NCI-H2081 treated with DMSO at 0.1 percent for 48 hours (cell line): ENCODE measurements at places on chromosomes 7 and 10.

- DNase-seq: no peak
Measured at GRCh38 chr10:33040436-33040835, 82.4 kb upstream of the ITGB1 start.

- DNase-seq: no peak
Measured at GRCh38 chr10:1643161-1643907, 94.0 kb downstream of the ADARB2 start.

GRCh38 chr10:91247360-91248111 is 27.1 kb downstream of the PCGF5 start:
- no peak for DNase-seq

GRCh38 chr10:131047501-131047900 is 264.0 kb downstream of the TCERG1L start:
- no peak for DNase-seq

GRCh38 chr7:6234384-6234783 is 38.0 kb downstream of the CYTH3 start:
- no peak for DNase-seq

GRCh38 chr7:2083362-2083761 is 149.4 kb downstream of the MAD1L1 start:
- DNase-seq: no peak

DNA sequence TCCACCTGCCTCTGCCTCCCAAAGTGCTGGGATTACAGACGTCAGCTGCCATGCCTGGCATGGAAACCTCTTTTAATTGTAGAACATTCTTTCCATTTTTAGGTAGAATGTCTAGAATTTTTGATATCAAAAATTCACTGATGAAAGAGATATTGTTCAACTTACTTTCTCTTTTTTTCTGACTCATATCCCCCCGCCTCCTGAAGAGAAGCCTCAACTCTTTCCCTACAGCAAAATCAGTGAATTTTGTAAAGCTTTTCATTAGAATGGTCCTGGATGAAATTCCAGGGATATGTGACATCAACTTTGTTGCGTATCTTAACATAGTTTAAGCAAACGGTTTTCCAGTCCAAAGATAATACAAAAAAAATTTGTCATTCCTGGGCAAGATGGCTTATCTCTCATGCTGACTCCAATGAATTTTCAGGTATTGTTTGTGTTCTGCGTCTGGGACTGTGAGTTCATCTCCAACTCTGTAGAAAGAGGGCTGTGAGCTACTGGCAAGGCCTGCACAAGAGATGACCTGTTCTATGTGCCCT is 256.8 kb downstream of the BMPER start:
- DNase-seq: no peak

GRCh38 chr10:116169782-116170445 is 103.1 kb downstream of the GFRA1 start:
- no peak for DNase-seq

GRCh38 chr10:30534465-30535144 is 94.9 kb downstream of the LYZL2 start:
- DNase-seq: no peak

GRCh38 chr7:32200646-32201045 is 130.4 kb upstream of the PDE1C start:
- DNase-seq: no peak

DNA sequence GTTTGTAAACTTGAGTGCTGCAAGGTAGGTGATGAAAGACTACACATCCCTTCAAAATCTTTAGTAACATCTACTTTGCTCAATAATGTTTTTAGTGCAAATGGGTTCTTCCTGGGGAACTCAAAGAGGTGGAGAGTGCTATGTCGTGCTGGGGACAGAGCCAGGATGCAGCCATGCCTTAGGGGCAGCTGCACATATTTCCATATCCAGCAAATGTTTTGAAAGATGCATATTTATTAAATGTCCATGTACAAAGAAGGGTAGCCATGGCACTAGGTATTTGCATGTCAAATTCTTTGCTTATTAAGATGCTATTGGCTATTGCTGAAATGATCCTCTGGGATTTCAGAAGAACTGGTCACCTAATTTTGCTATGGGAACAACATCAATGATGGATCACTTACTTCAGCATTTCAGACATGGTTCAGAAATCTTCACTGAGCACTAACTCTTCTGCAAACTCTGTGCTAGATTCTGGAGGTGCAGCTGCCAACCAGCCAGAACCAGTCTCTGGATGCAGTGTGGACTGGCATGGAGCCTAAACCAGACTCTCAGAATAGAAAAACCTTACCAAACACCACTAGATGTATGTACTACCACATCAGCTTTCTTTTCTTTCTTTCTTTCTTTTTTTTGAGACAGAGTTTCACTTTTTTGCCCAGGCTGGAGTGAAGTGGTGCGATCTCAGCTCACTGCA is 31.7 kb upstream of the DNMBP start:
- DNase-seq: no peak

DNA sequence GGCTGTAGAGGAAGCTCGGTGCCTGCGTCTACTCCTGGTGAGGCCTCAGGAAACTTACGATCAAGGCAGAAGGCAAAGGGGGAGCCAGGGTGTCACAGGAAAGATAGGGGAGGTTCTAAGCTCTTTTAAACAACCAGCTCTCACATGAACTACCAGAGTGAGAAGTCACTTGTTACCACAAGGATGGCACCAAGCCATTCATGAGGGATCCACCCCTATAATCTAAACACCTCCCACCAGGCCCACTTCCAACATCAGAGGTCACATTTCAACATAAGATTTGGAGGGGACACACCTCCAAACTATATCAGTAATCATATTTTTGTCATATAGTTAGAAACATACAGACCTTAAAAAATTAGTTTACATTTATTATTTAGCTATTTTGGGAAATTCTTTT is 9.4 kb downstream of the NOC3L start:
- no peak for DNase-seq

GRCh38 chr10:129863201-129863663 is 100.8 kb downstream of the EBF3 start:
- DNase-seq: no peak

DNA sequence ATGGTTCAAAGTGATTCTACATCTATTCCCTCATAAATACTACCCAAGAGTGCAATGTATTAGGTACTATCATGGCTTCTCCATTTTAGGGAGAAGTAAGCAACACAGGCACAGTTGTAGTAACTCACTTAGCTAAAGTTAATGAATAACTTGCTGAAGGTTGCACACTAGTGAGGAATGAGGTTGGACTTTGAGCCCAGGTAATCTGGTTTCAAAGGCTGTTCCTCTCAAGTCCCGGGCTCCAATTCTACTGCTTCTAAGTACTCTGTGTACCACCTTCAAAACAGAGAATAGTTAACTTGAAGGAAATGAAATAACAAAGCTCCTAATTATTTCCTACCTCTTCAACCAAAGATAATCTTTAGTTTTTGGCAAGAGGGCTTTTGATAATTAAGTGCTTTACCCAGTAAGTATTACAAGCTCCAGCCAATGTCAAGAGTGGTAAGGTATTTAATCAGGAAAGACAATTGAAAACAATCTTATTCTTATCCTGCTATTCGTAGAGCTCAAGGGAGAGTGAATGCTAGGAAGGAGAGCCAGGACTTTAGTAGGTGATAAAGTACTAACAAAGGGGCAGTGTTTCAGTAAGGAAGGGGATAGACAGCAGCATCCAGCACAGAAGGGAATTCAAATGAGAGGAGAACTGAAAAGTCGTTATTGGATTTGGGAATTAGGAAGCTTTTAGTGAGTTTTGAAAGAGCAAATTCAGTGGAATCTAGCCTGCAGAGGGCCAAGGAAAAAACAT is 158.2 kb upstream of the PTPRZ1 start:
- DNase-seq: no peak

- DNase-seq: no peak
Measured at GRCh38 chr10:51804866-51805265, 105.5 kb upstream of the CSTF2T start.

GRCh38 chr10:73859784-73860491 is 14.4 kb downstream of the CAMK2G start:
- no peak for DNase-seq

DNA sequence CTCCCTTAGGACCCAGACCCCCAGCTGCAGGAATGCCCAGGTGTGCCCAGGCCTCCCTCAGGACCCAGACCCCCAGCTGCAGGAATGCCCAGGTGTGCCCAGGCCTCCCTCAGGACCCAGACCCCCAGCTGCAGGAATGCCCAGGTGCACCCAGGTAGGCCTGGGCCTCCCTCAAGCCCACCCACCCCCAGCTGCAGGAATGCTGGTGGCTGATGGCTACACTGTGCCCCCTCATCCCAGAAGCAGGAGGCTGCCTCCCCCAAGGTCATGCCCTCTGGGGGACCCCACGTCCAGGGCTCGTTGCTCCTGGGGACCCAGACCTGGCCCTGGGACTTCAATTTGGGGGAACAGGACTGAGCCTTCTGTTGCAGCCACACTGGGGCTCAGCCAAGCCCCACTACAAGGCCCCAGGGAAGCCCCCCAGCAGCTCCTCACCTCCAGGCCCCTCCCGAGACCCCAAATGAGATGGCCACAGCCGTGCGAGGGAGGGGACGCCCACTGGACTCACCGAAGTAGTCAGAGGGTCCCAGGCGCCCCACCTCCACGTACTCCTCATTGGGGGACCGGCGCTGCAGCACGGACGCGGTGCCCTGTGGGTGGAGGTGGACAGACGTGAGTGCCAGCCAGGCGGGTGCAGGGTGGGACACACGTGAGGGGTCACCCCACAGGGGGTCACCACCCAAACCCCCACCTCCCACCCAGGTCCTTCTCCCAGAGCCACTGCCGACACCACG is 31.4 kb upstream of the PDGFA start:
- DNase-seq: no peak

DNA sequence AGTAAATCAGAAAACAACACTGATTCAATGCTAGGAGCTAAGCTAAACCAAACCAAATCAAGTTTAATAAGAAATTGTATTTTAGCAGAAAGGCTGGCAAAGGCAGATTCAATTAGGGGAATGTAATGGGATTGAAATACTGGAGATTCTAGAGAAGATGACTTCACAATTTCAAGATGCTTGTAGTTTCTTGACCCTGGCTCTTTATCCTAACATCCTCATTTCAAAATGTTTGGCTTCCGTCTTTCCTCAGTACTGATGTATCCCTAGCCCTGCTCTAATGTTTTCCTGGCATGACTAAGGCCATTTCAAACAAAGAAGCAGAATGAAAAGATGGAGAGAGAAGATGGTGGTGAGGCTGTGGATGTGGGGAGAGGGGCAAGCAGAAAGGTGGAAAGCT is 2.7 kb upstream of the JCAD start:
- no peak for DNase-seq

GRCh38 chr10:69568472-69569395 is 4.5 kb downstream of the NEUROG3 start:
- no peak for DNase-seq

DNA sequence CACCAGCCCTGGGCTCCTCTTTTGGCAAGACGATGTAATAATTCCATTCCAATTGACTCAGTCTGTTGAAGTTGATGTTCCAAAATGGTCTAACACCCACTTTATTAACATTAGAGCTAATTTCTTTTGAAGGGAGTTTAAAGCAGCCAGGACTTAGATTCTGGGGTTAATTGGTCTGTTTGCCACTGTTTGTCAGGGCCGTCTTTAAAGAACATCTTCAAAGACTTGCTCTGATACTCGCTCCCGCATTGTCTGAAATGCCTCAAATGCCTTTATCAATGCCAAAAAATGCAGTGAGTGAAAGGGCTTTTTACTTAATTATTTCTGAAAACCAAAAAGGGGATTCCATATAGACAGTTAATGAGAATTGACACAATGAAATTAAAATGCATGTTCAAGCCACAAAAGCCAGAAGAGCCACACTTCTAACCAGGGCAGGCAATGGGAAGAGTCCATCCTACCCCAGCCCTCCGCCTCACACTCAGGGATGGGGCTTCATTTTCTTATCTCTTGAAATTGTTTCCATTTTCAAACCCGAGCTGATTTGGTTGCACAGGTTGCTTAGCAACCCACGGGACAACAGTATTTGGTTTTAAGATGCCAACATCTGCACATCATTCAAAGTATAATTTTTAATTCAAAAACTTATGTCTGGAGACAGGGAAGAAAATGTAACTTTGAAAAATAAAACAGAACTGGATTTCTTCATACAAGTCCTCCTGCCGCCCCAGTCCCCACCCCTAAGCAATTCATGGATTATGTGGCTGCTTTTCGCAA is 163.0 kb downstream of the FGFR2 start:
- DNase-seq: no peak
